Fibroblast of skin of scalp (primary cell): ENCODE measurements at places on chromosomes 5 and 9.

DNA sequence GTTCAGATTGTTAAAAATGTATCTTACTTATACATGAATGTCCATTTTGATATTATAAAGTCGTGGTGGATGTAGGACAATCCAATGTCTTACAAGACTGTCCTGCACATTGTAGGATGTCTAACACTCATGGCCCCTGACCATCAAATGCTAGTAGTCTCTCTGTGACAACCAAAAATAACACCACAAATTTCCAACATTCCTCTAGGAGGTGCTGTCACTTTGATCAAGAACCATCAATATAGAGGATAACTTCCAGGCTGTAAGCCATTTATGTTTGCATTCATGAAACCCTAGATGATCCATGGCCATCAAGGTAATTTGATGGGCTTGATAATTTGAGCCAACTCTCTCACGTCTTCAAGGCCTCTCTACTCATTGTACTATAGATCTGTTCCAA is 20.5 kb upstream of the ZFR start:
- DNase-seq: no peak

DNA sequence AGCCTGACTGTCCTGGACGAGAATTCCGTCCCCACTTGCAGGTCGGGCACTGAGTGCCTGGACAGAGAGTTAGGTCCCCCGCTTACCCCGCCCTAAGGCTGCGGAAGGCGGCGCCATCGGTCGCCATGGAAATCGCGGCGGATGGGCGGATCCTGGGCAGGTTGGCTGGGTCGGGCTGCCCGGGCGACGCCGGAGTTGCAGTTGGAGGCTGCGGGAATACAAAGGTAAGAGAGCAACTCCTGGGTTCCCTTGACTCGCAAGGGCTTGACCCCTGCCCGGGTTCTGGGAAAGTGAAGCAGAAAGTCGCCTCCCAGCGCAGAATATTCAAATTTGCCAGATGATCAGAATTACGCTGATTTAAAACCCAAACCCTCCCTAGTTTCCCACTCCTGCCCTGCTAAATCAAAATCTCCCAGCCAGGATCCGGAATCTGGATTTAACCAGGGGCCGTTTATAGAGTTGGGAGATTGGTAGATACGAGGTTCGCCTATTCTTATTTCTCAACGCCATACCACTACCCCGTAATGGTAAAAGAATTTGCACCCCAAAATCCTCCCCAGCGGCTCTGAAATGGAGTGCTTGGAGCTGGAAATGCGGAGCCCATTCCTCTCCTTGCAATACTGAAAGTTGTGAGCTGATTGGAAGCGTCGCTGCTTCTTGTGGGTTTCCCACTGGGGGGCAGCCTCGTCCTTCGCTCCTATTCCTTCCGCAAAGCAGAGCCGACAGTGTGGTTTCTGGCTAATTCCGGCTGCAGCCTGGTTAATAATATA is 156.4 kb upstream of the RASEF start:
- peak; percentile 81 for DNase-seq

GRCh38 chr5:8299716-8300115 is 430.8 kb downstream of the MTRR start:
- no peak for DNase-seq

GRCh38 chr5:73306078-73306719 is 133.2 kb downstream of the TMEM174 start:
- DNase-seq: peak; percentile 64
